ENCODE measurements at places on chromosomes 6 and 20.

DNA sequence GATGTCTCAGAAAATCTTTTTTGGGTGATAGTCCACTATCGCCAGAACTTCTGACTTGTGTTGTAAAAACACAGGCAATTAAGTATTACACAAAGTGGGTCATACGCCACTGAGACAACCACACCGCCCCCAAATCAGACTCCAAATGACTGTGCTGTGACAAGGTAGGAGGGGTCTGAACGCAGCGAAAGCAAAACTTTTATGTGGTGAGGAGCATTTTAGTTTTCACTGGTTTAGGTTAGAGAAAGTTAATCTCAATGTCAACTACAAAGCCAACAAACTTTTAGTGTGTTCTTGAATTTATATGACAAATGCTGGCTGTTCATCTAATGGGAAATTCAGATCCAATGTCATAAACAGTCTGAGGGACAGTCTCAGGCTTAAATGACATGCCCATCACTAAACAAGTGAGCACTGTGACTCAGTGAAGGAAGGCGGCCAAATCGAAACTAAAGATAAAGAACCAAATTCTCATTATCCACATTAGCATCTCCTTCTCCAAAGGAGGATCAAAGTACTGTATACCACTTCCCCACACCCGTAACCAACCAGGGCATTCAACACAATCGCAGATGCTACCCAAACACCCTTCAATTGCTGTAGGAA is 186.7 kb downstream of the GJA10 start:
- no peak for DNase-seq

DNA sequence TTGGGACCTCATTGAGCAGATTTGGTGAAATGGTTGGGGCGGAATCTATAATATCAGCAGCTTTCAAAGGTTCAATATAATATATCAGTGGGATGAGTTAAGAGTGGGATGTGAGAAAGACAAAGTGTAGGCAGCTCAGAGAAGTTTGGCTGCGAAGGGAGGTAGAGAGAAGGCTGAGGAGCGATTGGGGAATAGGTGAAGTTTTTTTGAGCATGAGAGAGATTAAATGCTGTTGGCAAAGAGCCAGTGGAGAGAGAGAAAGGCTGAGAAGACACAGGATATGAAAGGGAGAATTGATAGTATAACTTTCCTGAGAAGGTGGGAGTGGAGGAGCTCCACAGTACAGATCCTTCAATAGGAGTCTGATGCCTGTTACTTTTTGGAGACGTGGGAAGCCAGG is 12.1 kb upstream of the SERINC3 start:
- DNase-seq = no peak

DNA sequence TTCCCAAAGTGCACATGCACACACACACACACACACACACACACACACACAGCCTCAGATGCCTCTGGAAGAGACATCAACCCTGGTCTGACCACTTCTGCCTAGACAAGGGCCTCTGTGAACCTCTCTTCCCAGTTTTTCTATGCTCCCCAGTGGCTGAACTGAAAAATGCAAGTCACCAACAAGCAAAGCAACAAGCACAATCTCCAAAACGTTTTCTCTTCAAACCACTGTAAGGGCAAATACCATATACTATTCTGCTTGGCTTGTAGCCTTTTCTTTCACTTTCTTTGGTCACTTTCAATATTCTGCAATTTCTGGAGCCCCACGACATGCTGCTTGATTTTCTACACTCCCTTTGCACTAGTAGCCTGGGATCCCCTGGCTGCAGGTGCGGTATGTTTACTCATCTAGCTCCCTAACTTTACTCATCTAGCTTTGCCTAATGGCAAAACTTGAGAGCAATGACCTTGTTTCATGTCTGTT is 121.4 kb upstream of the DST start:
- DNase-seq = no peak

DNA sequence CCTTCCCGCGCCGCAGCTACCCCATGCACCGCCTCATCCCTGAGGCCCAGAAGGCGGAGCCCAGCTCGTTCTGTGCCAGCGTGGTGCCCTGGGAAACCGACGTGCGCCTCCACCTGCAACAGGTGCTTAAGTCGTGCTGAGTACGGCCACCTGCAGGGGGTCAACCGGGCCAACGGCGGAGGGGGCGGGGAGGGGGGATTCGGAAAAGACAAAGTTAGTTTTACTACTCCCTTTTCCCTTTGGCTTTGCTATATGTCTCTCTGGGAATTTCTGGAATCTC is 168.9 kb downstream of the CDK19 start:
- no peak for DNase-seq

GRCh38 chr20:50513169-50514034 is 3.2 kb downstream of the PTPN1 start:
- DNase-seq = no peak

DNA sequence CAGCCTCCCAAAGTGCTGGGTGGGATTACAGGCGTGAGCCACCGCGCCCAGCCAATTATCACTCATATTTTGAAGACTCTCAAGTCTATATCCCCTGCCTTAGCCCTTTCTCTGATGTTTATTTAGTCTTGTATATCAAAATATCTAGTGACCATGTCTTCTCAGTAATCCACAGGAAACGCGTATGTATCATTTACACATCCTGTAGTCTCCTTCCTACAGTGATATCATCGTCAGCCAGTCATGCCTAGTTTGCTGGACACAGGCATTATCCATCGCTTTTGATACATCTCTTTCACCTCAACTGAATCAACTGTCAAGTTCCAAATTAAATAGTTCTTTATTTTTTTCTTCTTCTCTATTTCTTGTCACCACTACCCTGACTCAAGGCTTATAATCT is 223.7 kb downstream of the NKAIN2 start:
- DNase-seq = no peak

DNA sequence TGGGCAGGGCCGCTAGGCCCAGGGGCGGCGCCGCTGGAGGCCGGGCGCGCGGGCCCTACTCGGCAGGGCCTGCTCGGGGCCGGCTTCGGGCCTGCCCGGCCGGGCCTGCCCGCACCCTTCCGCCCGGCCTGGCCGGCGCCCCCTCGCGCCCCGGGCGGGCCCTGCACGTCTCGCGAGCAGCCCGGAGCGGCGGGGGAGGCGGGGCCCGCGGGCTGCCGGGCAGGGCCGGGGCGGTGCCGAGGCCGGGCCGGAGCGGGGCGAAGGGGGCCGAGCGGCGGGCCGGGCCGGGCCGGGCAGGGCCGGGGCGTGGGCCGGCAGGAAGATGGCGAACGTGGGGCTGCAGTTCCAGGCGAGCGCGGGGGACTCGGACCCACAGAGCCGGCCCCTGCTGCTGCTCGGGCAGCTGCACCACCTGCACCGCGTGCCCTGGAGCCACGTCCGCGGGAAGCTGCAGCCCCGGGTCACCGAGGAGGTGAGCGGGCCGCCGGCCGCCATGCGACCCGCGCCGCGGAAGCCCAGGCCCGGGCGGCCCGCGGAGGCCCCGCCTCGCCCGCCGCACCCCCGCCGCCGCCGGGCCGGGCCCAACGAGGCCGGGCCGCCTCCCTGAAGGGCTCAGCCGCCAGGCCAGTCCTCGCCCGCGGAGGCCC is at the start of gene NPEPL1:
Gene NPEPL1, plus strand, starts transcription at position 222 of the 647 bp plus-strand sequence. Its CDS starts 101 bp downstream, at position 323.
- DNase-seq = no peak

DNA sequence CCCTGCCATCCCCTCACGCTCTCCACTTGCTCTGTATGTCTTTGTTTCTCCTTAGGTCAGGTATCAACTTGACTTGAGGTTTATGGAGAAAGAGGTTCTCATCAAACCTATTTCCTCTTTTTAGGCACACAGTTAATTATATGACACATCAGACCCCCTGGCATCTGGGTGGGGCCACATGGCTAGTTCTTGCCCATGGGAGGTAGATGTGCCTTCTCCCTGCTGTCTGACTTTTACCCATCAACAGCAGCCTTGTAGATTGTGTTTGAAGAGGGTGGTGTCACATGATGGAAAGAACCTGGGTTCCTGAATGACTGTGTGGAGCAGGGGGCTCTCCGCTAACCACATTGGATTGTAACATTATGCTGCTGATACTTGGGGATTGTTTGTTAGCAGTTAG is 7.2 kb upstream of the UQCC2 start:
- DNase-seq = no peak
